ENCODE measurements at places on chromosomes 16 and 17.
A peak's percentile ranks its signal among the peaks of the same experiment; 100 is the strongest.

- no peak for DNase-seq
Observed at GRCh38 chr17:80529104-80529903, 15.3 kb upstream of the RPTOR start.

DNA sequence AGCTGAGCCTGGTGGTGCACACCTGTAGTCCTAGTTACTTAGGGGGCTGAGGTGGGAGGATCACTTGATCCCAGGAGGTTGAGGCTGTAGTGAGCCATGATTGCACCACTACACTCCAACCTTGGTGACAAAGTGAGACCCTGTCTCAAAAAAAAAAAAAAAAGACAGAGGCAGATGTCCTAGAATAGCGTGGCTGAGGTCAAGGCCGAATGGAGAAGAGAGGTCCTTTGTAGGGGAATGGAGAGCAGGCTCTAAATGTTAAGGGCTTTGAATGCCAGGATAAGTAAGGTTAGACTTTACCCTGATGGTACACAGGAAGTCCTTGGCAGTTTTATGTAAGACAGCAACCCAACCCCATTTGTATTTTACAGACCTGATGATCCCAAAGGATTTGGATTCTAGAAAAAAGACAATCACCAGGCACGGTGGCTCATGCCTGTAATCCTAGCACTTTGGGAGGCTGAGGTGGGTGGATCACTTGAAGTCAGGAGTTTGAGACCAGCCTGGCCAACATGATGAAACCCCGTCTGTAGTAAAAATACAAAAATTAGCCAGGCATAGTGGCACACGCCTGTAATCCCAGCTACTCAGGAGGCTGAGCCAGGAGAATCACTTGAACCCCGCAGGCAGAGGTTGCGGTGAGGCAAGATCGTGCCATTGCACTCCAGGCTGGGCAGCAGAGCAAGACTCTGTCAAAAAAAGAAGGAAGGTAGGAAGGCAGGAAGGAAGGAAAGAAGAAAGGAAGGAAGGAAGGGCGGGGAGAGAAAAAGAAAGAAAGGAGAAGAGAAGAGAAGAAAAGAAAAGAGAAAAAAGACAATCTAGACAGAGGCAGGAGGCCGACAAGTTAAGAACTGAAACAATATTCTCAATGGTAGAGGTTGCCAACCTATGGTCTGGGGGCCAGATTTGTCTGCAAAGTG is 2.1 kb upstream of the SBK1 start:
- no peak for DNase-seq

DNA sequence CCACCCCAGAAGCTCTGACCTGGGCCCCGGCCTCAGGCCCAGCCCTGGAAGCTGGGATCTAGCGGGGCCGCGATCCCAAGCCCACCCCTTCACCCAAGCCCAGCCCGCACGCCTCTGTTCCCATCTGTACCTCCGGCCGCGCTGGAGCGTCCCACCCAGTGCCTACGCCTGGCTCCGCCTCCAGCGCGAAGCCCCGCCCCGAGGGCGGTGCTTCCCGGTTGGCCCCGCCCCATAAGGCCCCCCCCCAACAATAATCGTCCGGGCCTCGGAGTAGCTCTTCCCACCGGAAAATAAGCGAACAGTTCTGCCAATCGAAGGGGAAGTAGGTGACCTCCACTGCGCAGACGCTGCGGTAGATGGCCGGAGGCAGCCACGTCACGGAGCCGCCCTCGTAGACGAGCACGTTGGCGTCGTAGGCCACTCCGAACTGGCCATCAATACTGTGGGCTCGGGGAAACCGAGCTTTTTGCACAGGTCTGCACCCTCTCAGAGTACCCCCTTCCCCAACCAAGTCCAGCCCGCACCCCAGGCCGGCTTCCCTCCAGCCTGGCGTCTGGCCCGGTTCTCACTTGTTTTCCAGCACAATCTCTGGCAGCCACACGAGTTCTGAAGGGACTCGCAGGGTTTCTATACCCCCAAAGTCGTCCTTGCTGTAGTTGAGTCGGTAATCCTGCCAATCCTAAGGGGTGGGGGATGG is 1.1 kb downstream of the CHRNE start:
- peak; percentile 37 for DNase-seq

DNA sequence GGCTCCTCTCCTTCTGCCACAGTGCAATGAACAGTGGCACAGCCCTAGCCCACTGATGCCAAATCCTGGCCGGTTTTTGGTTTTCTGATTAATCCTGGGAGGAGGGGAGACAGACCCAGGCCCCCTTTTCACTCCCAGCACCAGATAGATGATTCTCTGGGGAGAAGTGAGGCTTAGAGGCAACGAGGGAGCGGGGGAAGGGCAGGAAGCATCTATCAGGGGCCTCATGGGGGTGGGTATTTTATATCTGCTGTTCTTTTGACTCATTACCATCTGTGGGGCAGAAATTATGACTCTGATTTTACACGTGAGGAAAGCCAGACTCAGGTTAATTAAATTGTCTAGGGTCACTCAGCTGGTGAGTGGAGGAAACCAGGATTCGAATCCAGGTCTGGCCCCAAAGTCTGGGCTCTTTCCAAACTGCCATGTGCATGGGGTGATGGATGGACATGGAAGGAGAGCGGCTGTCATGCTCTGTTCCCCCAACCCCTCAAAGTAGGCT is 79.4 kb downstream of the MRM1 start:
- DNase-seq, result no peak

- peak; percentile 16 for DNase-seq
Observed at GRCh38 chr17:79607940-79608623, 2.8 kb downstream of the RBFOX3 start.

DNA sequence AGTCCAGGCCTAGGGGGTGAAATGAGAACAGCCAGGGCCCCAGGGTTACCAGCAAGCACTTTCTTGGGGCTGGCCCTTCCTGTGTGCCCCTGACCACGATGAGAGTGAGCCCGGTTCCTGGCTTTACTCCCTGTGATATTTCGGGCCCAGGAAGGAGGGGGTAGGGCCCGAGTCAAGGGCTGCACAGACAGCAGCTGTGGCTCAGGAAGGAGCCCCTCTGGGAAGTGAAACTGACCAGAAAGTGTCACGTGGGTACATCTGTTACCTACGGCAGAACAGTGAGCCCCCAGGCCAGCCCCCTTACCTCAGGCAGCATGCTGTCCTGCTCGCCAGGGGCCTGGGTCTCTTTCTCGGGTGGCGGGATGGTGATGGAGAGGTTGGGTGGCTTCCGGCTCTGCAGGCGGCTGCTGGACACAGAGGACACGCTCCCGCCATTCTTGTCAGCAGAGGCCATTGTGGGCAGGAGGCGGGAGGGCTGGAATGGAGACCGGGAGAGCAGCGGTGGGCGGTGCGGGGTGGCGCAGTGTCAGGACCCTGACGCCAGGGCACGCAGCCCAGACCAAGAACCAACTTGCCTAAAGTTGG is 13.8 kb downstream of the AANAT start:
- no peak for DNase-seq

DNA sequence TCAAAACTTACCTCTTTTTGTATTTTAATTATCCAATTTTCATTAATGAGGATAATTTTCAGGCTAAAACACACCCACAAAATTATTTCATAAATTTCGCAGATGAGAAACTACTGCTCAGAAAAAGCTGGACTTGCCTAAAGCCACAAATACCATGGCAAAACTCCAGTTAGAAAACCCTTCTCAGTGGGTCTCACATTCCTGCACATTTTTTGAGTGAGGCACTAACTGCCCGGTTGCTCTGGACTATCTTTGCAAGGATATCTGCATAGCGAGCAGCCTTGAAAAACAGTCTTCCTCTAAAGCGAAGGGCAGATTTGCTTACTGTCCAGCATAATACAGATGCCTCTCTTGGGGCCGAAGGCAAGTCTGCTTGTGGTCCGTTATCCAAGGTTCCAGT is 9.8 kb downstream of the MPHOSPH6 start:
- no peak for DNase-seq

DNA sequence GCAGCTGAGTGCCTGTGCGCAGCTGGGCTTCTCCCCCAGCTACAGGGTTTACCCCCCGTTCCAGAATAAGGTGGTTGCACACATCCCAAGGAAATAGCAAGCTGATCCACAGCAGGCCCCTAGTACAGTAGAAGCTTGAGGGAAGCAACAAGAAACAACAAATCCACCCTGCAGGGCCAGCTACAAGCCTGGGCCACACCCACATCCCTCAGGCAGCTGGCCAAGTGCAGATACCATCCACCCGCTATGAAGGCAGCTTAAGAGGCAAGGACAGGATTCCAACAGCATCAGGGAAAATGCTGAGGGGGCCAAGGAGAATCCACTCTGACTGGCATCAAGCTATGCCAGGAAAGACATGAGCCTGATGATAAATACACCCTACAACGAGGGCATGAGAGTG is 66.9 kb upstream of the RCVRN start:
- DNase-seq, result no peak

DNA sequence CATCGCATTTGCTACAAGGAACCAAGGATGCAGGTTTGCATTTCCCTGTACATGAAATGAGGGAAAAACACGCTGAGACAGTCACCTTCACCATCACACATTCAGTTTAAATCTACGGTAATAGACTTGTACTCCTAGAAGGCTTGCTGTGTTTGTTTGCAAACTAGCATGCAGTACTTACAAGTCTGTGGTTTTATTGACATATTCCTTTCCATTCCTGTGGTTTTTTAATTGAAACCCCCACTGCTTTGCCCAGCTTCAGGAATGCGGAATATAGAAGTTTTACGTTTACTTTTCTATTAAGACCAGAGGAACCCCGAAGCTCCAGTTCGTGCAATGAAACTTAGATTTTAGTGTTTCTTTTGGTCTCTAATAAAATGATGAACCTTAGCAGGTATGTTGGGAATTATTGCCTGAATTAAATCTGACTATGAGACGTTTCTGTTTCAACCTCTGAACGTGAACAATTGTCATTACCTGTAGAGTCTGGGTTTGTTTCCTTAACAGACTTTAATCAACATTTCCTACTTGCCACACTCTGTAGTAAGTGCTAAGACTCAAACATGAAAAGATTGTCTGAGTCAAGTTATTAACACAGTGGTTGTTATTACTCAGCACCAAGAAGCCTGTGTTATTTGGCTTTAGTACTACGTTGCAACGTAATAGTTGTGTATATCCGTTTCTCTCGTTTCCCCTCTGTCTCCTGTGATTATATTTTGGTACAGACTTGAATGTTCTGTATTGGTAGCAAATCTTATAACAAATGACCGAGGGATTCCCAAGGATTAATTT is 793.3 kb upstream of the GOT2 start:
- DNase-seq, result no peak

- DNase-seq, result no peak
Observed at GRCh38 chr16:86619239-86619794, 41.0 kb downstream of the FOXL1 start.

- DNase-seq, result no peak
Observed at GRCh38 chr16:86205521-86206245, 304.6 kb upstream of the FOXF1 start.

DNA sequence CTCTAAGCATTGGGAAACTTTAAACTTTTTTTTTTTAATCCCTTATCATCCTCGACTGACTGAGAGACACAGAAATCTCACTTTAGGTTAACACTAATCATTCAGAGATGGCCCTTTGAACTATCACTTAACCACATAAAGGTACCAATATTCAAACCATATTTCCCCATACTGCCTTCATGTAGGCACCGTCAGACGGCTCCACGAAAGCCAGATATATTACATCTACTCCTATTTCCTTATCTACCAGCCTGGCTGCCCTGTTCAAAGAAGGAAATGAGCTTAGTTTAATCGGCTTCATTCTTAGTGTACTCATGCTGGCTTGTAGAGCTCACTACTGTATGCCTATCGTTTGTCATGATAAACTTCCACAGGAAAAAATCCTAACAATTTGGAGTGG is 270.9 kb downstream of the CEP112 start:
- no peak for DNase-seq

- peak; percentile 66 for DNase-seq
Observed at GRCh38 chr17:65181237-65182061, 44.3 kb downstream of the RGS9 start.

- no peak for DNase-seq
Observed at GRCh38 chr17:62681939-62682381, 54.5 kb downstream of the MRC2 start.

- peak; percentile 48 for DNase-seq
Observed at GRCh38 chr16:22232277-22233036, 26.4 kb downstream of the EEF2K start.

GRCh38 chr17:30600830-30601494 is 123.8 kb downstream of the GOSR1 start:
- peak; percentile 27 for DNase-seq
